ENCODE measurements at places on chromosomes 1 and 21.
A peak's percentile ranks its signal among the peaks of the same experiment; 100 is the strongest.

- no peak for DNase-seq
These were observed 75.5 kb downstream of the MORN1 start for GRCh38 chr1:2315674-2316450.

DNA sequence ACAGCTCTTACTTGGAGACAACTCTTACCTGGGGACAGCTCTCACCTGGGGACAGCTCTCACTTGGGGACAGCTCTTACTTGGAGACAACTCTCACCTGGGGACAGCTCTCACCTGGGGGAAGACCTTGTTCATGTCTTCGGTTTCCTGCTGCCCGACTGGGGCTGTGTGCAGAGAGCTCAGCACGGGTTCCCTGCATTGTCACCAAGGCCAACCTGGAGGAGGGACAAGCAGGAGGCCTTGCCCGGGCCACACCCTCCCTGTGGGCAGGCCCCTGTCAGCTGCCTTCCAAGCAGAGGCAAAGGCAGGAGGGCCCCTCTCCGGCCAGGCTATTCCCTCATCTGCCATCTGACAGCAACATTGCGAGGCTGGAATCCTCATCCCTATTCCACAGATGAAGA lies at the start of gene LDLRAD1:
Gene LDLRAD1, minus strand, starts transcription at position 208 of the 400 bp plus-strand sequence. Its CDS starts 74 bp downstream, at position 134.
- no peak for DNase-seq

GRCh38 chr1:238176441-238176840 lies 285.7 kb upstream of the ZP4 start:
- DNase-seq, result no peak

DNA sequence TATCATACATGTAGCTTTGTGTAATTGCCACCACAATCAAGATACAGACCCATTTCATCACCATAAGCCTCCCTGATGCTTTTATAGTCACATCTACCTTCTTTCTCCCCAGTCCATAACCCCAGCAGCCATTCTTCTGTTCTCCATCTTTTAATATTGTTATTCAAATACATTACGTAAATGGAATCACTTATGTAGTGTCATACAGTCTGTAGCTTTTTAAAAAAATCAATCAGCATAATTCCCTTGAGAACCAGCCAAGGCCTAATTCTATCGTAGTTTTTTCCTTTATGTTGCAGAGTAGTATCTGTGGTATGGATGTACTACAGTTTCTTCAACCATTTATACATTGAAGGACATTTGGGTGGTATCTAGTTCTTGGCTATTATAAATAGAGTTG lies 31.6 kb upstream of the WDR26 start:
- no peak for DNase-seq

GRCh38 chr1:156908541-156908940 lies 11.9 kb upstream of the LRRC71 start:
- DNase-seq, result no peak

- DNase-seq, result no peak
These were observed 63.3 kb downstream of the AK4 start for GRCh38 chr1:65211331-65211730.

- DNase-seq, result no peak
These were observed 270.3 kb downstream of the RWDD3 start for GRCh38 chr1:95504321-95504720.

- DNase-seq, result no peak
These were observed 617.1 kb upstream of the PTBP2 start for GRCh38 chr1:96104506-96104905.

- DNase-seq, result no peak
These were observed 5.6 kb downstream of the LYPLAL1 start for GRCh38 chr1:219179293-219179692.

DNA sequence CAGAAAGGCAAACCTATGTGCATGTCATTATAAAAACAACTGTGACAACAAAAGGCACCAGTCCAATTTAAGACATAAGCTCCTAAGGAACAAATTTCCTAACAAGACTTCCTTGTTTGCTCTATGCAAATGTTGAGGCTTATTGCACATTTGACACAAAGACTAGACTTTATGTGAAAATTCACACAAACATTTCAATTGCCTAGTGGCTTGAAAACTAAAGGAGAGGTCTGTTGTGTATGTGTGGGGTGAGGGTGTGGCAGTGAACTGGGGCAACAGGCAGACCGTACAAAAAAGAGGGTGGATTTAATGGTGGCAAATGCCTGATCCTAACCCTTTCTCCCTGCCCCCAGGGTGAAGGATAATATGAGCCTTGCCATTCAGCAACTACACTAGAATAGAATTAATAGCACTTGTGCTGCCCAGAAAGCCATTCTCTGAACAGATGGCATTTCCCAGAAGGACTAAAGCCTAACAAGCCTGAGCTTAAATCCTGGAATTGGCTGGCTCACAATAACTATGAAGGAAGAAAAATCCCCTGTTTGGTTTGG lies 73.9 kb downstream of the GLUL start:
- no peak for DNase-seq

- DNase-seq, result no peak
These were observed 123.4 kb upstream of the IRF2BP2 start for GRCh38 chr1:234733427-234733826.

DNA sequence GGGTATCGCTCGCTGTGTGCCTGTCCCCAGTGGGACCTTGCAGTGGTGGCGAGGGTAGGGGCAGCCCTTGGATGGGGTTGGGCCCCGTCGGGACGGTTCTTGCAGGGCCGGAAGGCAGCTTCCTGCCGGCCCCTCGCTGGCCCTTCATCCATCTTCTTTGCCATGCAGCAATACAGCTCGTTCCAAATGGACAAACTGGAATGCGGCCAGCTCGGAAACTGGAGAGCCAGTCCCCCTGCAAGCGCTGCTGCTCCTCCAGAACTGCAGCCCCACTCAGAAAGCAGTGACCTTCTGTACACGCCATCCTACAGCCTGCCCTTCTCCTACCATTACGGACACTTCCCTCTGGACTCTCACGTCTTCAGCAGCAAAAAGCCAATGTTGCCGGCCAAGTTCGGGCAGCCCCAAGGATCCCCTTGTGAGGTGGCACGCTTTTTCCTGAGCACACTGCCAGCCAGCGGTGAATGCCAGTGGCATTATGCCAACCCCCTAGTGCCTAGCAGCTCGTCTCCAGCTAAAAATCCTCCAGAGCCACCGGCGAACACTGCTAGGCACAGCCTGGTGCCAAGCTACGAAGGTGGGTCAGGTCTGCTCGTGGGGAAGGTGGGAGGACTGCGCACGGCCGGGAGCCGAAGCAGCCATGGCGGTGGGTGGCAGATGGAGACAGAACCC lies 45.8 kb downstream of the SIM2 start:
- no peak for DNase-seq

GRCh38 chr21:32565856-32566465 lies 19.4 kb downstream of the TCP10L start:
- no peak for DNase-seq

DNA sequence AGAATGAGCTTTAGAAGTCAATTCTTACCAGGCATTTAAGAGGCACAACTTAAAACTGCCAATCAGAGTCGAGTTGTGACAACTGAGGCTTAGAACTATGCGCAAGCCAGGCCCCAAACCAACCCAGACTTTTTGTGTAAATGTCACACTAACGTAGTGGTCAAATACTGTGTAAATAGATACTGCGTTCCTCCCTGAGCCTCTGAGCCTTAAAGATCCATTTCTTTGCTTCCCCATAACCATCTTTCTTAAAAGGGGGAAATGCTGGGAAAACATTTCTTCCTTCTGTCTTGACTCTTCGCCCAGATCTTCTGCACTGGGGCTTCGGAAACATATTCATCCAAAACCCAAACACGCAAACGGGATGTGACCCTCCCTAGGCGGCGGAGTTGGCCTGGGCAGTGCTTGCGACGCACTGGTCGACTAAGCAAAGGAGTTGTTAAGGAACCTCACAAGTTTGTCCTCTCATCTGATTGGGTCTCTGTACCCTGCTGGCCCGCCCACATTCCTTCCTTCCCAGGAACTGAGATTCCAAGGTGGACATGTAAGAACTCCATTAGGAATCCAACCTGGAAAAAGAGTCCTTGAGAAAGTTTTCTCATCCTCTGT lies 2.6 kb downstream of the ADAMTS5 start:
- DNase-seq, result no peak

- no peak for DNase-seq
These were observed 291.8 kb upstream of the CAMK1G start for GRCh38 chr1:209291715-209292114.

DNA sequence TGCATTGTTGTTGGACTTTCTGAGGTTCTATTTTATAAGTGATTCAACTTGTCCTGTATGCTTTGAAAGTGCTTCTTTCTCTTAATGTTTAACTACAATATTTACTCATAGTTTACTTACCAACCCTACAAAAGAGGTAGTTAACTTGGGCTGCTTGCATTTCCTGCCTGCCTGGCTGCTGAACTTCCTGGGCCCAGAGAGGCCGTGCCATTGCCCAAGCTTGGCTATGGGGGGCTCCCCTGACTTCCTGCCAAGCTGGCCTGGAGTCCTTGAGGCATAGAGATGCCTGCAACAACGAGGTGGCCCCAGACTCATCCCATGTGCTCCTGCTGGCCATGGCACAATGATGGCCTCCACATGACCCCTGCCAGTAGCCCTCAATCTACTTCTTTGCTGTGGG lies 361.6 kb upstream of the PLD5 start:
- no peak for DNase-seq

DNA sequence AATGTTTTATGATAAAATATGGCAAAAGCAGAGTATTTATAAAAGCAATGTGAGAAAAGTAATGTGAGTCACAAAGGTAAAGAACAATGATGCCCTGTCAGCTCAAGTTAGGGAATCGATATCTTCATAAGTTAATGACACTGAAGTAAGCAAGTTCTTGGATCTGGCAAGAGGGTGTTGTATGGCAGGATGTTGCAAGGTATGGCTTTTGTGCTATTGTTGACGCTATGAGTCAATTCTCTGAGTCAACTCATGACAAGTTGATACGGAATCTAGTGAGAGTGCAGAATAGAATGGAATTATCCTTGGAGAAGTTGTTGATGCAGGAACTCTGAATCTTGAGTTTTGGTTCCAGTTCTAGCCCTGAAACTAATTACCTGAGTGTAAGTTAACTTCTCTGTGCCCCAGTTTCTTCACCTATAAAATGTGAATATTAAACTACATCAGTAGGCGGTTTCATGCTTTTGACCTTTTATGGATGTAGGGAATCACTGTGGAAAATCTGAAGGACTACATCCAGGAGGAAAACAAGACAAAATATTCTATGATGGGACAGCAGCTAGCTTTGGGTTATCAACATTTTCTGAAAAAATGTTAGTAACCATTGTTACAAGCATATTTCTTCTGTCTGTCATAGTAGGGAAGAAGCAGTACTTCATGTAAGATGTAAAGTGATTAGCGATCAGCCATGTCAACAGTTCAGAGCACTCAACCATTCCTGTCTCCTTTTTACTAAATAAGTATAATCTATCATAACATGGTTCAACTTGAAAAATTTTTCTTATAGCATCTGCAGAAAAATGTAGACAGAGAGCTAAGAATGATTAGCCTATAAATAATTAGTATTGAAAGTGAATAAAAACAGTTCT lies 96.9 kb downstream of the ATP6V1G3 start:
- no peak for DNase-seq

- no peak for DNase-seq
These were observed 8.9 kb upstream of the TADA1 start for GRCh38 chr1:166884971-166885370.

- DNase-seq, result no peak
These were observed 68.6 kb upstream of the MCOLN3 start for GRCh38 chr1:85116856-85117255.

GRCh38 chr1:52393174-52393573 lies 11.0 kb downstream of the ORC1 start:
- DNase-seq, result no peak

GRCh38 chr1:153795330-153795837 lies 20.2 kb downstream of the SLC27A3 start:
- DNase-seq, result no peak

DNA sequence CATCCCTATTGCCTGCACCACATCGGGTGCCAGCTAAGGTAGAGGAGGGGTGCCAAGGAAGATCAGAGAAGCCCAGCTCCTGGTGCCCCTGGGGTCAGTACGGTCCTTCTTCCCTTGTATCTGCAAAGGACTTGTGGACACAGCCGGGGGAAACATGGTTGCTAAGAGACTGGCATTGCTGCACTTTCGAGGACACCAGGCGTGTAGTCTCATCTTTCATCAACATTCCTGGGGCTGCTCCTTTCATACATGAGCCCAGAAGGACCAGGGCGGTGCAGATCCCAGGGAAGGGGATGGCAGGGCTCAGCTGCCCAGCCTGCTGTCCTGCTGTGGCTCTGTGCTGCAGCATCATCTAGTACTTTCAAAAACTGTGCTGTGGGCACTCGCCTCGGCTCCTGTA lies 61.0 kb downstream of the RUNX1 start:
- no peak for DNase-seq

DNA sequence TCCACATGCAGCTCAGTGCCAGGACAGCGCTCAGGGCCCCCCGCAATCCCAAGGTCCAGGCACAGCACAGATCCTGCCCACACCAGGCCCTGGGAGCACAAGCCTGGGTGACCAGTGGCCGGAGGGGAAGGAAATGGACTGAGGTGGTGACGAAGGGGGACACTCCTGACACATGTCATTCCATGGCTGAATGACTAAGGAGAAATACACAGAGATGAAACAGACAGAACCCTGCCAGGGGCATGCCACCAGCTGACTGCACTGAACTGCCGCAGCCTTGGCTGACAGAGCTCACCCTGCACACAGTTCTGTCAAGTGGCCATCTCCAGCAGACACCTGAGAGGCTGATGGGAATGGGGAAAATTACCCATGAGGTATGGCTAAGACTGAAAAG lies 56.1 kb downstream of the HSF2BP start:
- no peak for DNase-seq

GRCh38 chr1:26336477-26337205 lies 17.3 kb downstream of the CRYBG2 start:
- peak; percentile 77 for DNase-seq

- DNase-seq, result peak; percentile 13
These were observed 119.8 kb downstream of the SIK1 start for GRCh38 chr21:43306911-43307676.

- no peak for DNase-seq
These were observed 3.3 kb upstream of the DSTYK start for GRCh38 chr1:205214756-205215155.

- DNase-seq, result no peak
These were observed 72.9 kb downstream of the TRIM11 start for GRCh38 chr1:228333739-228334115.

Measured in stimulated activated CD8-positive, alpha-beta memory T cell treated with anti-CD3 and anti-CD28 coated beads, Interleukin-15, amount 100 ng/mL, for 48 hours (primary cell).